ENCODE measurements at places on chromosomes 13 and 19. TPM values are rescaled to one million over a fixed set of nuclear protein-coding genes. Genes with fewer than 3 reads are reported as not detected.

SLC6A16 gene
- under 0.01 TPM for total RNA-seq

UNC13A gene
- total RNA-seq: 0.57 TPM

PSG6 gene
- total RNA-seq: not detected

ZNF555 gene
- 7.9 TPM for total RNA-seq

THSD8 gene
- total RNA-seq: not detected

NXNL1 gene
- not detected for total RNA-seq

Measured in bladder microvascular endothelial cell (primary cell).